Kasumi-1 (cell line): ENCODE measurements at places on chromosomes 2 and 18.
A peak's percentile ranks its signal among the peaks of the same experiment; 100 is the strongest.

DNA sequence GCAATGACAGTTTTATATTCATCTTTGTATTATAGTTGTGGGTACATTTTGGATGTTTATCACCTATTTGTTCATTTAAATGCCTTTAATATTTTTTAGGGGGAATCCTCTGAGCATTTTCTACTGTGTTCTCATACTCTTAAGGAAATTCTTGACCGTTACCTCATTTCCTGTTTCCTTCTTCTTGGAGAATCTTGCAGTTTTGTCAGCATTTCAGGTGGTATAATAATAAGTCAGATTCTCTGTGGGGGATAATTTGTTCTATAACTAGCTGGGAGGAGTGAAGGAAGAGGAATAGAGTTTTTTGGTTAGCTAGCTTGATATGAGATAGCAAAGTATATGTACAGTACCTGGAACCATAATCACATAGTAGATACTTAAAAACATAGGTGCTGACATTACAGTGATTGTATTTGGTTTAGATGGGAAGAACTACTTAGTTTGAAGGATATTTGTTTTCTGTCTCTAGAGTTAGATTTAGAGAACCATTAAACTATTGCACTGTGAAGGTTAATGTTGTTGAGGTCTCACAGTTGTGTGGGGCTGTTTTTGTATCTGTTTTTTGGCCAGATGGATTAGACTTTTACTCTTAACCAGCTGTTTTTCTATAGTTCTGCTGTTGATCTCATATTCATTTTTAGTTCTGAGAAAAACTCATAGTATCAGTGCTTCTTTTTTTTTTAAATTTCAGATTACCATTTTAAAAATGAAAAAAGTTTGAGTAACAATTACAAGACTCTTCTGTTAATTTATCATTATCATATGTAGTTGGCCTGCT is 14.2 kb downstream of the MTX2 start:
- no peak for DNase-seq

GRCh38 chr2:44358503-44358902 is 2.8 kb downstream of the PREPL start:
- no peak for DNase-seq

DNA sequence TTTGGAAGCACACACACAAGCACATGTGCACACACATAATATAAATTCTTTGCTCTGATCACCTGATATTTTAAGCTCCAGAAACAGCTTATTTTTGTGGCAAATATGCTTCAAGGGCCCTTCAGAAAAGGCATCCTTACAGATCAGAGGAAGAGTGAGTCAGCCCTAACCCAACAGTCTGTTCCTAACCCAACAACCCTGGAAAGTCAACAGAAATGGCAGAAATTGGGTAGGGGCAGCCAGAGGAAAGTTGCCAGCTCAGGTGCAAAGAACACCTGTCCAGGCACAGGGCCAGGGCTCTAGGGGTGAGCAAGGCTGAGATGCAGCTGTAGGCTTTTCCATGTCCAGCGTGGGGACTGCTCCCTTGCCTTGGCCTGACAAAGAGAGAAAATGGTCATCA is 6.4 kb upstream of the NCKAP5 start:
- DNase-seq: no peak

GRCh38 chr2:220521551-220521950 is 894.1 kb downstream of the SLC4A3 start:
- no peak for DNase-seq

- no peak for DNase-seq
Observed at GRCh38 chr2:224838335-224838734, 122.2 kb upstream of the CCDC195 start.

DNA sequence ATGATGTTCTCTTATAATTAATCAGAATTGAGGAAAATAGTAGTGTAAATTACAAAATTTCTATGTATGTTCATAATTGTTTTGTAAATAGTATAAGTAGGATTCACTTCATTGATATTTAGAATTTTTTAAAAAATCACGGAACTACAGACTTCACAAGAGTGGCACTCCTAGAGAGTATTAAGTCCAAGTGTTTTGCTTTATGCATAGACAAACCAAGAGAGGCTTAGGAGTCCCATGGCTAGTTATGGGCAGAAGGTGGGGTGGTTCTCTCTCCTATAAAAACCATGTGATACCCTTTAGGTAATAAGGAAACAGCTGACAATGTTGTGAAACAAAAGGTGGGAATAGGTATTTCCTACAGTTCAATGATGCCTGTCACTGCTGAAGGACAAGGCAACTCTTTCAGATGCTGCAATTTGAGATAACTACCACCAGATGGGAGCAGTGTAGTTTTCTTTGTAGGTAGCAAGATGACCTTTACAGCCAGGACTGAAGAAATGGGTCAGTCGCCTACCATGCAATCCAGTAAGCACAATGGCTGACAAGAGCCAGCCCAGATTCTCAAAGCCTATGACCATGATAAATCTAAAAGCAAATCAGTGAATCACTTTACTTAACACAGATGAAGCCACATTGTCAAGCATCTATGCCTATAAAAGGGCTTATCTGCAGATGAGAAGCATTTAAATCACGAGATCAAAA is 83.9 kb downstream of the AAK1 start:
- DNase-seq: peak; percentile 41

- peak; percentile 16 for DNase-seq
Observed at GRCh38 chr2:62315476-62315875, 119.6 kb downstream of the B3GNT2 start.

DNA sequence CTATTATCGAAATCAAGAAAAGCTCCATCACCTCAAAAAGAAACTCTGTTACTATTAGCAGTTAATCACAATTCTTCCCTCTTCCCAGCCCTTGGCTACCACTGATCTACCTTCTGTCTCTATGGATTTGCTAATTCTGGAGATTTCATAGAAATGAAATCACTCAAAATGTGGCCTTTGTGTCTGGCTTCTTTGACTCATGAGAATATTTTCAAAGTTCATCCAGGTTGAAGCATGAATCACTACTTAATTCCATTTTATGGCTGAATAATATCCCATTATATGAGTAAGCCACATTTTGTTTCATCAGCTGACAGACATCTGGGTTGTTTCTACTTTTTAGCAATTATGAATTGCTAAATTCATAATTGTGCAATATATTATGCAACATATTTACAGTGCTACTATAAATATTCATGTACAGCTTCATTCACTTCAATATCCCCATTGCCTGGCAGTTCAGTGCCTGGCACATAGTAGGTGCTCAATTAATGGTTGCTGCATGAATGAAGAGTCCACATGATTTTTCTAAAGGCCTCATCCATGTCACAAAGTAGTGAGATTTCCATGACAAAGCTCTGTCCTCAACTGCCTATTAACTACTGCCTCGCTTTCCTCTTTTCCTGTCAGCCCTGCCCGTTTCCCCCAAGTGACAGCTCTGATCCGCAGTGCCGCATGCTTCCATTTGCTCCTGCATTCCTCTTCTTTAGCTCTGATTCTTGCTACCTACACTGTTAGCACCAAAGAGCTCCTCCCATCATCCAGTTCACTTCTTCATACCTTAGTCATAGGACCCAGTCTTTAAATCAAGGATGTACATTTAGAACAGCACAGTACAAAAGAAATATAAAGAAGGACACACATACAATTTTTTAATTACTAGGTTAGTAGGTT is 32.8 kb downstream of the CCDC93 start:
- DNase-seq: no peak

DNA sequence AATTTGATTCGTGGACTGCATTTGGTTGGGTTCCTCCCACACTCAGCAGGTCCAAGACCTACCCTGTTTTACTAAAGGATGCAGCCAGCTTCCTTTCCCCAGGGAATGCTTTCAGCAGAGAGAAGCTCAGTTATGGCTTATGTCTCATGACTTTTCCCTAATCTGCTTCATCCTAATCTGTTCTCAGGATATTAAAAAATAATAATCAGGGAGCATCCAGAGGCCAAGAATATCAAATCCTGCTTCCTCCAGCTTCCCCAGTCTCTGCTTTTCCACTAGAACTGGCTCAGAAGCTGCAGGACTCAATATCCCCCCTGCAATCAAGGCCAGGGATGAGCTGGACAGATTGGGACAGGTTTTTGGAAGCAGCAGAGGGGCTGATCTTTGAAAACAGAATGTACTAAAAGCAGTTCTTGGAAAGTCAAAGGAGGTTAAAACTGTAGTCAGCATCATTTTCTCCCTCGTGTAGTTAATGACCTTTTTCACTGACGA is 326.9 kb upstream of the TNP1 start:
- no peak for DNase-seq
